ENCODE measurements at places on chromosomes 13 and 19.

DNA sequence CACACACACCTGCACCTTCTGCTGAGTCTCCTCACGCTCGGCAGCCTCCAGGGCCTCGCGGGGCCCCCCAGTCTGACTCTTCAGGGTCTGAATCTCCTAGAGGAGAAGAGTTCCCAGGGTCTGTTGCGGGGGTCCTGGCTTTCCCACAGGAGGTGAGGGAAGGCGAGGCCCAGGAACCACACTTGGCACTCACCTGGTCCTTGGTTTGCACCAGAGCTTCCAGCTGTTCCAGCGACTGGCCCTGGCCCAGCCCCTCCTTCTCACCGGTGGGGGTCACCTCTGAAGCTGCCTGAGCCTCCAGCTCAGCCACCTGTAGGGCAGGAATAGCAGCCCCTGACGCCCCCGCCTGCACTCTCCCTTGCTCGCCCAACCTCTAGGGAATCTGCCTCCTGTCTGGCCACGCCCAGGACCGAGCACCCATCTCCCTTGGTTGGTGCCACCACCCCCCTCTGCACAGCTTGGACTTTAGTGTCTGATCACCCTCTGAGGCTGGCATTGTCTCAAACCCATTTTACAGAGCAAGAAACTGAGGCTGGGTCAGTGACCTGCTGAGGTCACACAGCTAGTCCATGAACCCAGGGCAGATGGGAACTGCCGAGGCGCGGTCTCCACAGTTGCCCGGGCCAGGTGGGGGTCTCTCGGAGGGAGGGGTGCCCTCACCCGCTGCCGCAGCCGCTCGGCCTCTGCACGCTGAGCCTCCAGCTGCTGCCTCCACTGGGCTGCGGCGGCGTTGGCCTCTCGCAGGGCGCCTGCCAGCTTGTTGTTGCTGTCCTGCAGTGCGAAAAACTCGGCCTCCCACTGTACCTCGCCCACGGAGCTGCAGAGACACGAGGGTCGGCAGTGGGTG, 9.5 kb downstream of the HOMER3 start:
- no peak for DNase-seq

- DNase-seq, result no peak
Observed at GRCh38 chr13:49258089-49258796, 10.5 kb downstream of the CDADC1 start.

DNA sequence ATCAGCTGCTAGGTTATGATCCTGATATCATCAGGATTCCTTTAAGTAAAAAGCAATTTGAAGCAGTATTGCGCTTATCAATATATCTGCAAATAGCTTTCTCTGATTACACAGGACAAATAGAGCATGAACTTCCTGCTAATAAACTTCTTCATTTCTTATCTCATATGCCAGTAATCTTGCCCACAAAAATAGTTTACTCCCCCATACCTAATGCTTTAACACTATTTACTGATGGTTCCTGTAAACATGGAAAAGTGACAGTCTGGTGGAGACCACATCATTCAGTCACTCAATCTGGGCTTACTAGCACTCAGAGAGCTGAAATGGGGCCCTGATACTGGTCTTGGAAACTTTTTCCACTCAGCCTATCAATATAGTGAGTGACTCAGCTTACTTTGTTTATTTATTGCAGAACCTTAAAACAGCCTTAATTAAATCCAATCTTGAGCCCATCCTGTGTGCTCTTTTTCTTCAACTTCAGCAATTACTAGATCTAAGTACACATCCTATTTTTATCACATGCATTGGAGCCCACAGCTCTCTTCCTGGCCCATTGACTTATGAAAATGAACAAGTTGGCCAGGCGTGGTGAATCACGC, 1464.3 kb downstream of the UQCRFS1 start:
- no peak for DNase-seq

DNA sequence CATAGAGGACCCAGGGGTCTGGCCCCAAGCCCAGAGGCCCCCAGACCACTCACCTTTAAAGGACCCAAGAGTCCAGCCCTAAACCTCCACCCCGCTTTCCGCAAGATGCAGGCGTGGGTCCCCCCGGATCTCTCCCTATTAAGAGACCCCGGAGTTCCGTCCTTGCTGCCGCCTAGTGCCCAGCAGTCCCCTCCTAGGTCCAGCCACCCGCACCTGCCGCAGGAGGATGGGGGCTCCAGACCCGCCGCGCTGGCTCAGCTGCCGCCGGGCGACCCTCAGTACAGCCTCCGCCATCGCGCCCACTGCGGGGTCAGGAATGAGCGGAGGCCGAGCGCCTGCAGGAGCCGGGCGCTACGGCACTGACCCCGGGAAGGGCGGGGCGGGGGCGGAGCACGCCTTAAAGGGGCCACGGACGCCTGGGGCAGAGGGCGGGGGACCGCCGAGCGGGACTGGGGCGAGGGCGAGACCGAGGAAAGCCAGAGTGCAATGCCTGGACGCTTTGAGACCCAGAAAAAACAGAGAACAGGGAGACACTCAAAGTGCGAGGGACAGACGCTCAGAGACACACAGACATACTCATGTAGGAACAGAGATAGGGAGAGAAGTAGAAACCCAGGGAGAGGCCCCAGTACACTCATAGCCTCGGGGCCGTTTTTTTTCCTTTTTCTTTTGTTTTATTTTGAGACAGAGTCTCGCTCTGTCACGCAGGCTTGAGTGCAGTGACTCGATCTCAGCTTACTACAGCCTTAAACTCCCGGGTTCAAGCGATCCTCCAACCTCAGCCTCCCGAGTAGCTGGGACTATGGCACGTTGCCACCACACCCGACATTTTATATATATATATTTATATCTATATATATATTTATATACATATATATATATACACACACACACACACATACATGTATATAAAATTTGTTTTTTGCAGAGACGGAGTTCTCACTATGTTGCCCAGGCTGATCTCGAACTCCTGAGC, at the start of gene ETHE1:
ETHE1 (minus strand) TSS at position 318 of the 976 bp plus-strand sequence; CDS start at position 294, 24 bp downstream.
- DNase-seq, result no peak

GRCh38 chr13:37546087-37546486, 52.5 kb downstream of the POSTN start:
- no peak for DNase-seq

GRCh38 chr13:26758496-26759157, 2.0 kb downstream of the GPR12 start:
- no peak for DNase-seq

DNA sequence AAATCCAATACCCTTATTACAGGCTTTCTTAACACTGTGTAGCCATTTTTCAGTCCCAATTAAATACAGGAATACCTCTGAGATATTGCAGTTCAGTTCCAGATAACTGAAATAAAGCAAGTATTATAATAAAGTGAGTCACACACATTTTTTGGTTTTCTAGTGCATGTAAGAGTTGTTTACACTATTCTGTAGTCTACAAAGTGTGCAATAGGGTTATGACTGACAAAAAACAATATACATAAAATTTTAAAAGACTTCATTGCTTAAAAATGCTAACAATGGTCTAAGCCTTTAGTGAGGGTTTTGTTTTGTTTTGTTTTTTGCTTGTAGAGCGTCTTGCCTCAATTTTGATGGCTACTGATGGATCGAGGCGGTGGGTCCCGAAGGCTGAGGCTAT, 434.4 kb upstream of the NBEA start:
- no peak for DNase-seq

DNA sequence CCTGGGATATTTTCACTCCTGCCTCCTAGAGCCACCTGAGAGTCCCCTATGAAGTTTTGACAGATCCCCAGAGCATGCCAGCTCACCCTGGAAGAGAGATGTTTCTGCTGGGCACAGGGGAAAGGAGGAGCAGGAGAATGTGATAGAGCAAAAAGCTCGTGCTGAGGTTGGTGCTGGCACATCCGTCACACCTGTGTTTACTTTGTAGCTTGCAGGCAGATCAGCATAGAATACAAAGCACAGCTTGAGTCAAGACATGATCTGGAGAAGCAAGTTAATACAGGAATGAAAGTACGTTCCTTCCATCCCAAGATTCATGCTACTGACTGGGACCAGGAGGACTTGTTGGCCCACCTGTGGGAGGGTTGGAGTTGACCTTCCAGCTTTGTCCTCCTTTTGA, 46.1 kb downstream of the HSPH1 start:
- no peak for DNase-seq

GRCh38 chr13:20002787-20003186, 44.3 kb downstream of the ZMYM2 start:
- no peak for DNase-seq
